ENCODE measurements at places on chromosomes 16 and 17.

GRCh38 chr17:969811-970355 is 9.7 kb downstream of the NXN start:
- DNase-seq, result no peak

DNA sequence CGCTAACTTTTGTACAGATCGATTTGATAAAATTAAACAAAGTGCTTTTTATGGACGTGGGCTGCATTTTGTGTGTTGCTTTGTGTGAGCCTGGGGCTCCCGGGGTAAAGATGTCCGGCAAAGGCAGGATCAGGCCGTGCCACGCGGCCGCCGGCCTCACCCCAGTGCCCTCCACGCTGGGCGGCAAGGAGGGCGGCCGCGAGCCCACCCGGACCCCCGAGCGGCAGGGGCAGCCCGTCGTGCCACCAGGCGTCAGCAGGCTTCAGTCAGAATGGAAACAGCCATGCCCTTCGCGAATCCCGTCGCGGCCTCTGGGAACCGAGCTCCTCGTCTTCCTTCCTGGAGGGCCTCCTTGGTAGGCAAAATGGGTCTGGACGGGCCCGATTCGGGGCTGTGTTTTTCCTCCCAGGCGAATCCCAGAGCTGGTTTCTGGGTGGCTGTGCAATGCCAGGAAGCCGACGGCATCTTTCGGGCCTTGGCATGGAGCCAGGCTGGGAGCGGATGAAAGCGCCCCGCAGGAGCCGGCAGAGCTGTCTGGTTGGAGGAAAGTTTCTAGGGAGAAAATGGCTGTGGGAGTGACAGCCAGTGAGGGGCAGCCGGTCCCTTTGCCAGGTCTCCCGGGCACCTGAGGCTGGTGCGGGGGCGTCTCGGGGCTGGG is 5.5 kb downstream of the SOX8 start:
- DNase-seq, result no peak

DNA sequence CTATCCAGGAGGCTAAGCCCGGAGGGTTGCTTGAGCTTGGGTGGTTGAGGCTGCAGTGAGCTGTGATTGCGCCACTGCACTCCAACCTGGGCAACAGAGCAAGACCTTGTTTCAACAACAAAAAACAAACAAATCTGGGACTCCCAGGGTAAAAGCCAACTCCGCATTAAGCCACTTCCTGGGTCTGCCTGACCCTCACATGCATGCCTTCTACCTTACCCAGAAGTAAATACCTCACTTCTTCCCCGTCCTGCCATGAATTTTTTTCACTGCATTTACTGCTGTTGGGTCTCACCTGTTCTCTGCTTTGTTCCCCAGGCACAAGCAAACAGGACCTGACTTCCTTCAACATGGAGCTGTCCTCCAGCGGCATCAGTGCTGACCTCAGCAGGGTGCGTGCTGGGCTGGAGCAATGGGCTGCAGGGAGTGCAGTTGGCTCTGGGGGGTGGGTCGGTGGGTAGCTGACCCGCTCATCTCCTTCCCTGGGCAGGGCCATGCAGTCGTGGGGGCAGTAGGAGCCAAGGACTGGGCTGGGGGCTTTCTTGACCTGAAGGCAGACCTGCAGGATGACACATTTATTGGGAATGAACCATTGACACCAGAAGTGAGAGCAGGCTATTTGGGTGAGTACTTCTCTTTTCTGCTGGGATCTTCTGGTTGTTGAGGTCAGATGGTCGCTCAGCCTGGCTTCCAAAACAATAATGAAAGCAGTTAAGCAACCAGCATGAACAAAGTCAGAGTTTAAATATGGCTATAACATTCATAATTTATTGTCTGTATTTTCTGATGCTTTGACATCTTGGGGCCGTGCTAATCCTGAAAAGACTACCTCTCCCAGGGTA is 16.4 kb downstream of the ITGAL start:
- DNase-seq, result no peak

DNA sequence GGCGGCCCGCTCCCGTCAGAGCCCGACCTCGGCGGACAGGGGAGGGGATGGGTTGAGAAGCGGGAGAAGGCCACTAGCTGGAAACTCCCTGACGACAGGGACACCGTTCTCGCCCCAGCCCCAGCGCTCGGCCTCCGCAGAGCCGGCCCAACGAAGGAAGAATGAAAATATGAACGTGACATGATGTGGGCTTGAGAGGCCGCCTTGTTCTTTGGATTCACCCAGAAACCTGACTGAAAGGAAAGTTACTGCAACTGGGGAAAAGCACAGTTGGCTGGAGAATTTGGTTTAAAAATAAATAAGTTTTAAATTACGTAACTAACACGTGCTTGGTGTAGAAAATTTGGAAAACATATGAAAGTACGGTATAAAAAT is 21.1 kb downstream of the NPTX1 start:
- DNase-seq, result no peak
